Fibroblast of skin of scalp (primary cell): ENCODE measurements at places on chromosomes 12 and 14.

DNA sequence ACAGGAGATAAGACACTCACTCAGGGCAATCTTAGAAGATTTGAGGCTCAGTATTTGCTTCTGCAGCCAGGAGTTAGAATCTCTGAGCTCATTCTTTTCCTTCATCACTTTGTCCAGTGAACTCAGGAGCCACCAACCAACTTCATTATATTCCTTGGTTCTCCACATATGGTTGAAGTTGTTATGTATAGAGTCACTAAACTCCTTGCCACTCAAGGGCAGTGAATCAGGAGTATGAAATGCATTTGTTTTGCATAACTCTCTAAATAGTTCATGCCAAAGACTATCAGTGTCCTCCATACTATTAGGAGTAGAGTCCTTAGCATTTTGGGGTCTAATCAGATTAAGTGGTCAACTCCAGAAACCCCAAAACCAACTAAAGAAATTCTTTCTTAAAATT is 150.6 kb downstream of the CCDC59 start:
- no peak for DNase-seq

DNA sequence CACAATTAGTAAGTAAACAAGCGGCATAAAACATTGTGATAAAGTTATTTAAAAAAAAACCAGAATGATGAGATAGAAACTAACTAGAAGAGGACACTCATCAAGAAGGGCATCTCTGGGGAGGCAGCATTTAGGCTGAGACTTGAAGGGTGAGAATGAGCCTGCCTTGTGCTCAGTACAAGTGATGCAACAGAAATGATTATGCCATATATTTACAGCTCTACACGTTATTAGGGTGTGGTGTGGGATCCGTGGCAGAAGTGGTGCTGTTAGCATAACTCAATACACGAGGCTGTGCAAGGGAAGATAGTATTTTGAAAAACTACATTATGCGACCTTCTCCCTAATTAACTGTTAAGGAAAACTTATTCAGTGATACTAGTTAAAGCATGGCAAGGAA is 178.5 kb upstream of the ATF7IP start:
- no peak for DNase-seq

DNA sequence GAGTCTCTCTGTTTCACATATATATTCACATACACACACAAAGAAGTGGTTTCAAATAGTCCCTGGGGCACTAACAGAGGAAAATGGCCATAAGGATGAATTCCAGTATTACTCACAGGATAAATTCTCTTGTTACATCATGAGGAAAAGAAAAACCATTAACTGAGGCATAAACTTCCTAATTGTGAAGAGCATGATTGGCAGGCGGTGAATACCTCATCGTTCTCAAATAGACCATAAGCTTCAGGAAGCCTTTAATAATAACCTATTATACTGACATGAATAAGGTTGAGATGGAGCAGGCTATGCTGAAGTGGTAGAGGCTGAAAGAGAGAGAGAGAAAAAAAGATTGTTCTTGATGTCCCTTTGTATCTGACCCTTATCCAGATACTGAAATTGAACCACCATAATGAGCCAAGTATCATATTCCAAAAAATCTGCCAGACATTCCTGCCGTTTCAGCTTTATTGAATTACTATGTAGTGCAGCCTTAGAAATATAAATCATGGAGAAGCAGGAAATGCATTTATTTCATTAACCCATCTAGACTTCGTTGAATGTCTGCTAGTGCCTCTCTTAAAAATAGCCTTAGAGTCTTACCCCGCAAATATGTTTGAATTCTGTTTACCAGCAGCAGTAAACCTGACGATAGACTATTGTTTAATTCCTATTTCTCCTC is 86.8 kb downstream of the NUAK1 start:
- peak; percentile 82 for DNase-seq

- DNase-seq, result peak; percentile 88
Observed at GRCh38 chr12:2284857-2285256, 232.1 kb downstream of the CACNA1C start.

- no peak for DNase-seq
Observed at GRCh38 chr14:91533623-91534022, 23.5 kb upstream of the PPP4R3A start.

DNA sequence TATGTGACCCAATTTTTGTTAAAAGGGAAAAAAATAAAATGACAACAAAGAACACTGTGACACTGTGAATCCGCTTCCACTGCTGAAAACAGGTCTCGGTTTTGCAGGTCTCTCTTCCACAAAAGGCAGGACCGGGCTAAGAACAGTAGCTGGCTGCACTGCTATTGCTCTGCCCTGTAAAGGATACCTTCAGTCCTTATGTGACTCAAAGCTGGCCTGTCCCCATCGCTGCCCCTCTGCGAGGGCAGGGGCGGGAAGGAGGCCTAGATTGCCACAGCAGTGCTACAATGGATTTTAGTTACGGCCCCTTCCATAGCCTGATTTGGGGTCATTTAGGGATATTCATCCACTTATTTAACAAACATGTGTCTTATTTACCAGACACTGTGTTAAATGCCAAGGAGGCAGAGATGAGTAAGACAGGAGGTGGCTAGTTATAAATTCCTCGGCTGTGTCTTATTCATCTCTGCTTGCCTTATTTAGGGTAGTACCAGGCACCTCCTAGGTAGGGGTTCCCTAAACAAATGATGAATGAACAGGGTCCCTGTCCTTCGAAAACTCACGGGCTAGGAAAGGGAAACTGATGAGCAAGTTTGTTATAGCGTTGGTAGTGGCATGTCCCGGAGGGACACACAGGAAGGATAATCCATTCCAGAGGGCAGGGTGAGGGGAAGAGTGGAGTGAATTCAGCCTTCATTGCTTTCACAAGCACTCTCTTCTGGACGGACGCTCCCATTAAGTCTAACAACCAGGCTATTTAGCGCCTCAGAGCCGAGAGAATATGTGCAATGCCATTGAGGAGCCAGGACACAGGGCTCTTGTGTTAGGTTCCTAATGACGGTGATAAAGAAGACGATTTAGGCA is 73.3 kb downstream of the EID3 start:
- no peak for DNase-seq

GRCh38 chr12:102481705-102482425 is 1.5 kb upstream of the IGF1 start:
- no peak for DNase-seq

DNA sequence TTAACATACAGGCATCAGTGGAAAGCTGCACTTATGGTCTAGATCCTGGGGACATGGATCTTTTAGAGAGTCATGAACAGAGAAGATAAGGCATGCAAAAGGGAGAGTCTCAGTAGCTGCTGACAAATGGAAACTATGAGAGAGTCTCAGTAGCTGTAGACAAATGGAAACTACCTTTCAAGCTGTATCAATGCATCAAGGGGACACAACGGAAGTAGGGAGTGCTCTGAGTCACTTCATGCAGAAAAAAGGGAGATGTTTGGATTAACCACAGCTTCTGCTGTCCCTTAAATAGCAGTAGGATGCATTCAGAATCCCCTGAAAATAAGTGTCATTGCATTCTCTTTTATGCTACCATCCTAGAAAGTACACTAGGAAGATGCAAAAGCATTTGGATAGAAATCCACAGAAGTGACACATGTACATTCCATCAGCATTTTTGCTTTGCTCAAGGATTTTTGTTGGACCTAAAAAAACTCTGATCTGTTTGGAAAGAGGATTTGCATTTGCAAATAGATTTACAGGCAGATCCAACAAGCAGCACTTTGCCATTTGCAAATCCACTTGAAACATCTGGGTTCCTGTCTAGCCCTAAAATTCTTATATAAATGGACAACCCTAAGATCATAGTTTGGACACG is 227.5 kb upstream of the LMO3 start:
- DNase-seq, result no peak

GRCh38 chr14:52598568-52598967 is 45.9 kb downstream of the GPR137C start:
- no peak for DNase-seq

DNA sequence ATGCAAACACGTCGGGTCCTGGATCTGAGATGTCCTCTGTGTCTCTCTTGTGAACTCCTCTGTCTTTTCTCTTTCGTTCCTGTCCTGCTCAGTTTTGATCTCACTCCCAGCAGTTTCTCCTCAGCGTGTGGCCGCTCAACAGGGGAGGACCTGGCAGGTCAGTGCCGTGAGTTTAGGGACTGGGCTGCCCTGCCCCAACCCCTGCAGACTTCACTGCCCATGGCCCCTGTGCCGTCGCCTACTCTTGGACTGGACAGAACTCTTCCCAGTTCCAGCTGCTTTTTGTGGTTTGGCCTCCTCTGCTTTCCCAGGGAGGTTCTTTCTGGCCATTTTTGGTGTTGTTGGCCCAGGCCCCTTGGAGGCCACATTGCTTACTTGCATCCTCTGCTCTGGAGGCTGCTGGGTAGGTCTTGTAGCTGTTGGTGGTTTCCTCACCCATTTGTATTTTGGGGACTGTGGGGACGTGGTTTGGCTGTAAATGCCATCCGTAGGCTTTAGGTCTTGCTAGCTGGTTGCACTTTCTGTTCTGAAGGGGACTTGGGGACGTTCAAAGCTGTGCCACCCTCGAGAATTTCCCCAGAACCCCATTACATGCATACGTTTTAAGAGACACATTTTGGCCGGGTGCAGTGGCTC is 20.0 kb upstream of the DNAH10 start:
- no peak for DNase-seq

GRCh38 chr12:104473374-104473983 is 16.7 kb downstream of the CHST11 start:
- DNase-seq, result no peak

GRCh38 chr12:104582739-104583138 is 126.0 kb downstream of the CHST11 start:
- DNase-seq, result no peak

DNA sequence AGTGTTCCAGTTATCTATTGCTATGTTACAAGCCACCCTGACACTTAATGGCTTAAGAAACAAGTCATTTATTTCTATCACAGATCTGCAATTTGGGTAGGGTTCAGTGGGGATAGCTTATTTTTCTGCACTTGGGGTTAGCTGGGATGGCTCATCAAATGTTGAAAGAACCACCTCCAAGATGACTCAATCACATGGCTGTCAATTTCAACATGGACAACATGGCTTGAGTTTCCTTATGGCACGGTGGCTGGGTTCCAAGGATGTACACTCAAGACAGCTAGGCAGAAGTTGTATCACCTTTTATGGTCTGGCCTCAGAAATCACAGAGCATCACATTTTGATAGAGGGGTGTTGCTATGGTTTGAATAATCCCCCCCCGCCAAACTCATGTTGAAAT is 24.5 kb upstream of the IGF1 start:
- no peak for DNase-seq

- DNase-seq, result peak; percentile 90
Observed at GRCh38 chr14:96001866-96002497, 37.2 kb upstream of the C14orf132 start.

- DNase-seq, result no peak
Observed at GRCh38 chr14:89202413-89203190, 214.4 kb downstream of the FOXN3 start.

DNA sequence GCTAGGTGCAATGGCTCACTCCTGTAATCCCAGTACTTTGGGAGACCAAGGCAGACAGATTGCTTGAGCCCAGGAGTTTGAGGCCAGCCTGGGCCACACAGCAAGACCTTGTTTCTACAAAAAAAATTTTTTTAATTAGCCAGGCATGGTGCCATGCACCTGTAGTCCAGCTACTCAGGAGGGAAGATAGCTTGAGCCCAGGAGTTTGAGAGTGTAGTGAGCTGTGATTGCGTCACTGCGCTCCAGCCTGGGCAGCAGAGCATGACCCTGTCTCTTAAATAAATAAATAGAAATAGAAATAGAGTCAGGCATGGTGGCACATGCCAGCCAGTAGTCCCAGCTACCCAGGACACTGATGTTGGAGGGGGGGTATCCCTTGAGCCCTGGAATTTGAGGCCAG is 36.7 kb upstream of the CLIP1 start:
- DNase-seq, result no peak

DNA sequence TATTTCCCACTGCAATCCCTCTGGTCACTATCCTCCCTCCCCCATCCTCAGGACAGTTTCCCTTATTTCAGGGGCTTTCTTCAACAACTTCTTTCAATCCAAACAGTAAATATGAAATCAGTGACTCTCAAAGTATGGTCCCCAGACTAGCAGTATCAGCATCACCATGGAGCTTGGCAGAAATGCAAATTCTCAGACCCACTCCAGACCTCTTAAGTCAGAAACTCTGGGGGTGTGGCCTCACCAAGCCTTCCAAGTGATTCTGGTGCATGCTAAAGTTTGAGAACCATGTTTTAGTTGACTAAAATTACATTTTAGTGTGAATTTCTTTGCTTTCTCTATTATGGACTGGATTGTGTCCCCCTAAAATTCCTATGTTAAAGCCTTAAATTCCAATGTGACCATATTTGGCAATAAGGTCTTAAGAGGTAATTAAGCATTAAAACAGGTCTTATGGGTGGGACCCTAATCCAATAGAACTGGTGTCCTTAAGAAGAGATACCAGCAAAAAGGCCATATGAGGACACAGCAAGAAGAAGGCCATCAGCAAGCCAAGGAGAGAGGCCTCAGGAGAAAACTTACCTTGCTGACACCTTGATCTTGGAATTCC is 23.2 kb downstream of the ATP2B1 start:
- DNase-seq, result no peak

- no peak for DNase-seq
Observed at GRCh38 chr14:97306133-97306759, 509.1 kb downstream of the VRK1 start.

- DNase-seq, result no peak
Observed at GRCh38 chr12:108966378-108967151, 54.3 kb downstream of the SVOP start.

GRCh38 chr12:81360916-81361315 is 283.0 kb downstream of the ACSS3 start:
- no peak for DNase-seq

DNA sequence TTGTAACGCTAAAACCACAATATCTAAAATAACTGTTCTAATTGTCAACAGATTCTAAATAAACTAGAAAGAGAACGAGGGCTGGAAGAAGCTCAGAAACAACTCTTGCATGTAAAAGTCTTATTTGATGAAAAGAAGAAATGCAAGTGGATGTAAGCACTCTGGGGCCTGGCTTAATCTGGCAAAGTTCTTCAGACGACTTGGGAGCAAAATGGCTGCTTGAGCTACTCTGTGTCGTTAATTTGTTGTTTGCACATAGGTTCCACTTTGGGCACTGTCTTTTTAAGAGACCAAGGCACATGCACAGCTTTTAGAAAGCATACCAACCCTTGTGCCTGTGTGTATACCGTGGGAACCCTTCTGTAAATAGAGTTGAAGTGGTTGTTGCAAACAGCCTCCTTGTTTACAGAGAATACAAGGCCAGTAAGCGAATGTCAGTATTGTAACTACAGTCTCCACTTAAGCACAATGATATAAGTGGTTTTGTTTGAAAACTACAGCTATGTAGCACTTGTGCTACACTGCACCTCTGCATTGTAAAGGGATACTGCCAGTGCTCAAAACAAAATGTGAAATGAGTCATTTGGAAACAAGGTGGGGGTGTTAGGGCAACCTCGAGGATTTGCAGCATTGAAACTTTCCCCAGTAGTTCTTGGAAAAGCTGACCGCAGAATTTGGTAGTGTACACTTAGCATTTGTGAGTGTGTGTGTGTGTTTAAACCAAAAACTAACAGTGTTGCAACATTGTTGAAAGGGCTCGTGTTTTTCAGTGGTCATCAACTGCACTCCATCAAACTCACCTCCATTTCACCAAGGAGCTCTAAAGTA is 154.3 kb downstream of the CEP83 start:
- peak; percentile 15 for DNase-seq
